ENCODE measurements at places on chromosomes 5 and 9. TPM values are rescaled to one million over a fixed set of nuclear protein-coding genes. Genes with fewer than 3 reads are reported as not detected.

DNA sequence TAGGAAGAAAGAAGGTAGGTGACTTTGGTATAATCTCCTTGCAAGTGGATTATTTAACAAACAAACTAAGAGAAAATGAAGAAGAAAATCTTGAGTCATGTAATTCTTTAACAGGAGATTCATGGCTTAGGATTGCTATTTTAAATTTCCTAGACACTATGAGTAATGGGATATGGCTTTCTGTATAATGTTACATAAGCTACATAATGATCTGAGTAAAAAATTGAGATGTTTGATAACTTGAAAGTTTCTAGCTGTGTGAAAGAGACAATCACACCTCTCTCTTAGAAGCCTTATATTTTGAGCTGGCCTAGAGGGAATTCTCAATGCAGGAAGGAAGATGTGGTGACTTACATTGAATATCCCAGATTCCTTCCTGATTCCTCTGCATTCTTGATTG lies 92.5 kb downstream of the CDH9 start:
- peak; percentile 20 for DNase-seq

DNA sequence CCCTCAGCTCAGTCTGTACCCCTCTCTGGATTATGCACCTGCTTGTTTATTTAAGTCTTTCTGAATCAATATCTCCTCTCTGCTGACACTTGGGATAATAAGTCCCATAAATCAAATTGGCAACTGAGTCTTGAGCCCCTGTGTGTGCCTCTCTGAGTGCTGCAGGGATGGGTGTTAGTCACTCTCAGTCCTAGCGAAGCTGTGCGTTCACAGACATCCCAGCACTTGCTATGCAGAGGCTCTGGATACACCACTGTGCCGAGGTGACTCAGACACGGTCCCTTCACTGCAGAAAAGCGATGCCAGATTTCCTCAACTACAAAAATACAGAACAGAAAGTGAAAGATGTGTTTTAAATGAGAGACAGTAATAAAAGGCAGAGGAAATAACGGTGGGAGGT lies 4.1 kb upstream of the KCNMB1 start:
- no peak for DNase-seq

- DNase-seq, result no peak
Measured at GRCh38 chr5:120527251-120527650, 63.2 kb downstream of the PRR16 start.

DNA sequence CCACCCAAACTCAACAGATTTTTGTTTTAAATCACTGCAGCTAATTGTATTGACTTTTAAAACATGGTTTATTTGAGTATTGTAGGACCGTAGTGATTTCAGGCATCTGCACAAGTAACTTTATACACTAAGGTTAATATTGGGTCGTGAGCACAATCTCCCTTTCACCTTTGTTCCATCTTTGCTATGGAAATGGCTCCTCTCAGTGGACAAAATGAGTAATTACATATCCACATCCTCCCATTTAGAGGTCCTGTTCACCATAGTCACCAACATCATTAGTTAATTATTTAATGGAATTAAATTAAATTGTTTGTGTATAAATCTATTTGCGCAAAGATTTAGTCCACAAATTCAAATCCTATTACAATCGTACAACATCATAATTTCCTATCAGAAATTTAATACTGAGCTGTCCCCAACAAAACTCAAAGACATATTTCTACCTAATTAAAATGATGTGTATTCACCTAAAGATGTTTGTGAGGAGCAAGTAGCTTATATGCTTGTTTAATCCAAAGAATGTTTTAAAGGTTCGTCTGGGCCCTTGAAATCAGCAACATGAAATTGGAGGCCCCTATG lies 173.0 kb upstream of the DAPK1 start:
- peak; percentile 82 for DNase-seq

DNA sequence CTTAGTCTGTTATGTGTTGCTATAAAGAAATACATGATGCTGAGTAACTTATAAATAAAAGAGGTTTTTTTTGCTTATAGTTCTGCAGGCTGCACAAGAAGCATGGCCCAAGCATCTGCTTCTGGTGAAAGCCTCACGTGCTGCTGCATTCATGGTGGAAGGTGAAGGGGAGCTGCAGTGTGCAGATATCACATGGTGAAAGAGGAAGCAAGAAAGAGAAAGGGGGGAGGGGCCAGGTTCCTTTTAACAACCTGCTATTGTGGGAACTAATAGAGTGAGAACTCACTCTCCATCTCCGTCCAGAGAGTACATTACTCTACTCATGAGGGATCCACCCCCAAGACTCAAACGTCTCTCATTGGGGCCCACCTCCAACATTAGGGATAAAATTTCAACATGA lies 12.5 kb upstream of the PARP8 start:
- no peak for DNase-seq

GRCh38 chr5:6714226-6715041 lies 1.2 kb downstream of the TENT4A start:
- no peak for DNase-seq

Gene KIF24
- 5.1 TPM for total RNA-seq

- DNase-seq, result no peak
Measured at GRCh38 chr5:103539376-103540330, 22.9 kb downstream of the NUDT12 start.

Gene FGD3
- total RNA-seq, result not detected

GRCh38 chr5:16626696-16627264 lies 10.0 kb upstream of the RETREG1 start:
- peak; percentile 26 for DNase-seq

Data from LHCN-M2 (cell line).